ENCODE measurements at places on chromosomes 5 and 9. TPM values are rescaled to one million over a fixed set of nuclear protein-coding genes. Genes with fewer than 3 reads are reported as not detected.

DNA sequence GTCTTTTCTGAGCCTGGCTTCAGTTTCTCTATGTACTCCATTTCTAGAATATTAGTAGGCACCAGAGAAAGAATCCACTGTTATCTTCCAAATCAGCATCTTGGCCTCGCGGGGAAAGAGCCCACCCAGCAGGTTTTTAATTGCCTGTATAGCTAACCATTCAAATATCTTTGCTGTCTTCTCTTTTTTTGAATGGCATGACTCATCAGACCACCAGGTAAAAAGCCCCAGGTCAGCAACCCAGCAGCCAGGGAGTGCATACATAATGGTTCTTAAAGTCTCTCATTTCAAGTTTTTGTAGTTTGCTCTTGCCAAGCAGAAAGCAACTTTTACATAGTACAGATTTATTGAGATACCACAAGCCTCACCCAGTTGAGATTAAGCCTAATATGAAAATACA is 50.7 kb downstream of the TMEM167A start:
- no peaks in the 10 kb centered on the region for H3K27me3 ChIP-seq
- no peak overlapping the region for H3K27ac ChIP-seq
- H3K4me3 ChIP-seq = no peak overlapping the region
- DNase-seq = no peak
- H3K36me3 ChIP-seq = no peaks in the 10 kb centered on the region
- no peaks in the 10 kb centered on the region for H3K4me1 ChIP-seq

- H3K27me3 ChIP-seq = no peaks in the 10 kb centered on the region
- no peaks in the 10 kb centered on the region for H3K36me3 ChIP-seq
- H3K4me1 ChIP-seq = no peaks in the 10 kb centered on the region
Measured at GRCh38 chr5:160702934-160703333, 149.1 kb downstream of the ATP10B start.

DNA sequence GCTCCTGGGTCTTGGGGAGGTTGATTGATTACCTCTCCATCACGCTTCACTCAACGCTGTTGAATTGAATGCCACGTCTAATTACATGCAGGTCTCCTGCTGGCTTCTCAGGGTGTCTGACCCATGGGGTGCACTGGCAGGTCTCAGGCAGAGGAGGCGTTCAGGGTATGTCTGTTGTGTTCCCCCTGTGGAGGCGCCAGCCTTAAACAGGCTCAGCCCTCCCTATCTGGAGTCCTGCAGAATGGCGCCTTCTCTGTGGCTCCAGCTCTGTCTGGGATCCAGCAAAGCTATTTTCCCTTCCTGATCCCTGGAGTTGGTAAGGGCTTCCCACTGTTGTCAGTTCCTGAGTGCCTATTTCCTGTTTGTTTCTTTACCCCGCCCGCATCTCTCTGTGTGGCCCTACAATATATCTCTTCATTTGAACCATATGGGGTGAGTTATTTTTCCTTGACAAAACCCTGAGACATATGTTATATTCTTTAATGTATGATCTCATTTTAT is 150.0 kb downstream of the NTRK2 start:
- no peak overlapping the region for H3K4me3 ChIP-seq
- H3K27me3 ChIP-seq = no peaks in the 10 kb centered on the region
- no peaks in the 10 kb centered on the region for H3K36me3 ChIP-seq
- no peak for DNase-seq
- H3K4me1 ChIP-seq = no peaks in the 10 kb centered on the region
- no peak overlapping the region for H3K27ac ChIP-seq

GRCh38 chr9:122656378-122656777 is 1.0 kb downstream of the OR1B1 start:
- no peak for DNase-seq
- H3K4me1 ChIP-seq = no peaks in the 10 kb centered on the region
- H3K27me3 ChIP-seq = no peaks in the 10 kb centered on the region
- H3K36me3 ChIP-seq = no peaks in the 10 kb centered on the region
- H3K27ac ChIP-seq = no peak overlapping the region
- no peak overlapping the region for H3K4me3 ChIP-seq

DNA sequence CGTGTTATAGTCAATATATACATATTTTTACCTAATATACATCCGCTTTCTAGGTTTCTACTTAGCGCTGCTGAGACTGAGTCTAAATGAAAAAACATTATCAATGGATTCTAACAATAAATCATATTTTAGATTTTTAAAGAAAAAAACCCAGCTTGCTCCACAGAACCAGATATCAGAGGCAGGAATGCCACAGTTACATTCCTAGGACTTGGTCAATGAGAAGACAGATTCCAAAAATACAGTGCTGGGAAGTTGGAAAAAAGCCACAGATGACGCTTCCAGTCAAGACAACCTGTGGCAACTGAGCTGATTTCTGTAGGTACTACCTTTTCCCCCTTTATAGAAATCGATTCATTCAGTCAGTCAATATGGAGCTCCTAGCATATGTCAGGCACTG is 577 bp upstream of the CCDC112 start:
- no peak overlapping the region for H3K27ac ChIP-seq
- H3K36me3 ChIP-seq = no peaks in the 10 kb centered on the region
- H3K4me1 ChIP-seq = peaks cover 13% of the 10 kb centered on the region

DNA sequence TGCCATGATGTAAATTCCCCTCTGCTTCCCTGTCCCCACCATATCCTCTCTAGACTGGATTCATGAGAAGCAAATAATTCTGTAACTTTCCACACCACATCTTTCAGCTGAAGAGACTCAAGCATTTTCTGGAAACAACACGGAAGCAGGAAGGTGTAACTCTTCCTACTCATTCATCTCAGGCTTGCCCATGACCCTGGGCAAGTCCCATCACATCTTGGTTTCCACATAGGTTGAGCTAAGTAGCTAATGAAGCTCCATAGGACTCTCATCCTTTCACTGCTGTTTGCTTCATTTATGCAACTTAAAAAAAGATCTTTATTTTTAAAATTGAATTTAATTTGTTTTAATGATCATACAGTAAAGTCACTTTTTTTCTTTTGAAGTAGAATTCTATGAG is 32.7 kb upstream of the STARD4 start:
- H3K36me3 ChIP-seq = no peaks in the 10 kb centered on the region
- no peak overlapping the region for H3K27ac ChIP-seq
- no peaks in the 10 kb centered on the region for H3K4me1 ChIP-seq
- H3K4me3 ChIP-seq = no peak overlapping the region

- no peaks in the 10 kb centered on the region for H3K27me3 ChIP-seq
- DNase-seq = no peak
- no peak overlapping the region for H3K27ac ChIP-seq
- H3K4me1 ChIP-seq = no peaks in the 10 kb centered on the region
- H3K36me3 ChIP-seq = no peaks in the 10 kb centered on the region
- H3K4me3 ChIP-seq = no peak overlapping the region
Measured at GRCh38 chr5:2200261-2200950, 317.7 kb upstream of the IRX4 start.

- no peak overlapping the region for H3K27ac ChIP-seq
- no peaks in the 10 kb centered on the region for H3K36me3 ChIP-seq
- no peaks in the 10 kb centered on the region for H3K27me3 ChIP-seq
- DNase-seq = no peak
Measured at GRCh38 chr5:37804401-37804800, 35.4 kb downstream of the GDNF start.

DNA sequence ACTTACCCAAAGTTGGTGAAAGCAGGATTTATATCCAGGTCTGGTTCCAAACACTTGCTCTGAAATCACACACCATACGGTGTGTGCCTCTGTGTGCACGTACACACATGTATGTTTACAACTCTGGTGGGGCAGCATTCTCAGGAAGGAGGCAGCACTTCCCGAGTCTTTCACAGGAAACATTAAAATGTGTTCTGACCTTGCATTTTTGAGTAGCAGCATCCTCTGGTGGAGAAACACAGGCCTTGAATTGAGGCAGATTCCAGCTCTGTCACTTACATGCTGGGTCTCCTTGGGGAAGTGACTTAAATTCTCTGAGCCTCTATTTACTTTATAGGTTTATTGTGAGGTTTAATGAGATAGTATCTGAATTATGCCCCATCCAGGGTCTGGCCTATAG is 126.4 kb downstream of the RGS3 start:
- H3K27ac ChIP-seq = no peak overlapping the region
- H3K4me3 ChIP-seq = no peak overlapping the region
- H3K36me3 ChIP-seq = peaks cover 3% of the 10 kb centered on the region
- peaks cover 21% of the 10 kb centered on the region for H3K4me1 ChIP-seq
- no peaks in the 10 kb centered on the region for H3K27me3 ChIP-seq

DNA sequence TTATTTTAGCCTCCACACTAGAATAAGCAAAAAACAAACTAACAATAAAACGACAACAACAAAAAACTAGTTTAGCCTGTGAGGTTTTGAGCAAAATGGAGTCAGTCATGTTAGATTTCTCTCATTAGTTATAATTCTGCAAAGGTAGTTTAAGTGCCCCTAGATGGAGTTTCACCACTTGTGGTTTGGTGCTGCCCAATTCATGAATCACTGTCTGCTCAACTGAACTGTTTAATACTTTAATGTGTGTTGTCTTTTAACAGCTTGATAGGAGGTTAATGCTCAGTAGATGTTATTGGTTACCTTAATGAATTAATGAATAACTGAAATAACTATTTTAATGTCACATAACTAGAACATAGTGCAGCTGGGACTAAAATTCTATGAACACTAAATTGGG is 3.5 kb upstream of the PLAA start:
- H3K27ac ChIP-seq = no peak overlapping the region
- peaks cover 27% of the 10 kb centered on the region for H3K4me1 ChIP-seq
- H3K36me3 ChIP-seq = no peaks in the 10 kb centered on the region
- no peak for DNase-seq
- no peaks in the 10 kb centered on the region for H3K27me3 ChIP-seq

DNA sequence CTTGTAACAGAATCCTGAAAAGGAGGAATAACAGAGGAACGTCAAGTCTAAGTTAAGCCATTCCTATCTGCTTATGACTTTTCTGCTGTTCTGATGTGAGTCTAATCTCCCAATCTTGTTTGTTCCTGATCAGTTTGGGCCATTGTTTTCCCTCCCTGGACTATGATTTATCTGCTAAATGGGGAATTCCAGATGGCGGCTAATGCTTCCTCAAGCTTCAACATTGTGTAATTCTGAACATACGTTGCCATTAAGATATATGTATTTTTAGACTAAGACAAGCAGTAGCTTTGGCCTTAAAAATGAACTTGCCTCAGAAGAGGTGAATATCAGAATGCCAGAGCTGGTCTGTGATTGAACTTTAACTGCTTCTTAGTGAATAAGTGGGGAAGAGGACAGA is 142.7 kb downstream of the PRKACG start:
- H3K36me3 ChIP-seq = no peaks in the 10 kb centered on the region
- no peaks in the 10 kb centered on the region for H3K27me3 ChIP-seq
- no peaks in the 10 kb centered on the region for H3K4me1 ChIP-seq
- no peak overlapping the region for H3K27ac ChIP-seq
- no peak for DNase-seq
- no peak overlapping the region for H3K4me3 ChIP-seq

GRCh38 chr5:136246122-136246521 is 53.2 kb upstream of the SMIM32 start:
- H3K4me3 ChIP-seq = no peak overlapping the region
- H3K4me1 ChIP-seq = no peaks in the 10 kb centered on the region
- H3K36me3 ChIP-seq = no peaks in the 10 kb centered on the region
- H3K27ac ChIP-seq = no peak overlapping the region
- H3K27me3 ChIP-seq = no peaks in the 10 kb centered on the region

DNA sequence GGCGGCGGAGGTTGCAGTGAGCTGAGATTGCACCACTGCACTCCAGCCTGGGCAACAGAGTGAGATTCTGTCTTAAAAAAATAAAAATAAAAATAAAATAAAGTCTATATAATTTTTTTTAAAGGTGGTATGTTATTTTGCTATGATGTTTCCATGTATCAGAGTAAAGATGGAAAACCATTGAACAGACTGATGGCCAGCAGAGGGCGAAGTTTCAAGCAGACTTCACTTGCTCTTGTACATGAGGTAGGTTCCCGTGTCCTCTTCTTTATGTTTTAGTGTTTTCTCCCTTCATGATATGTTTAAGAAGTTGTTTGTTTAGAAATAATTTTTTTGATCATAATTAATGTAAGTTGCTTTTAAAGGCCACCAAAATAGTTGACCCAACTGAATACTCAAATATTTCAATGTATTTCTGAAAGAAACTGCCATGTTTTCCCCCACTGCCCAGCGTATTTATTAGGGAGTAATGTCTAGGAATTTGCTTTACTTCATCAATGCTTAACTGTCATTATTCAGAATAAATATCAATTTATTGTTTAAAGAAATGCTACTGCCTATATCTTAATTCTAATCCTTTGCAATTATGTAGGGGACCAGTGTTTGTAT is 146.4 kb downstream of the HACD4 start:
- H3K36me3 ChIP-seq = no peaks in the 10 kb centered on the region
- H3K27ac ChIP-seq = no peak overlapping the region
- peak; percentile 57 for DNase-seq
- H3K27me3 ChIP-seq = no peaks in the 10 kb centered on the region
- H3K4me3 ChIP-seq = no peak overlapping the region

The SHISAL2B gene
- total RNA-seq = not detected

The PCDHB11 gene
- total RNA-seq = not detected

The ST8SIA4 gene
- 28.7 TPM for total RNA-seq

The MLLT3 gene
- 54.4 TPM for total RNA-seq

The CYLC2 gene
- total RNA-seq = not detected

The CEL gene
- 1.6 TPM for total RNA-seq

The CTXN3 gene
- total RNA-seq = not detected
